Kidney epithelial cell (primary cell): ENCODE measurements at places on chromosomes 7 and 10.

GRCh38 chr7:45593877-45594276 lies 19.7 kb downstream of the ADCY1 start:
- DNase-seq, result no peak

GRCh38 chr10:43012578-43012977 lies 64.3 kb upstream of the RET start:
- DNase-seq, result no peak

DNA sequence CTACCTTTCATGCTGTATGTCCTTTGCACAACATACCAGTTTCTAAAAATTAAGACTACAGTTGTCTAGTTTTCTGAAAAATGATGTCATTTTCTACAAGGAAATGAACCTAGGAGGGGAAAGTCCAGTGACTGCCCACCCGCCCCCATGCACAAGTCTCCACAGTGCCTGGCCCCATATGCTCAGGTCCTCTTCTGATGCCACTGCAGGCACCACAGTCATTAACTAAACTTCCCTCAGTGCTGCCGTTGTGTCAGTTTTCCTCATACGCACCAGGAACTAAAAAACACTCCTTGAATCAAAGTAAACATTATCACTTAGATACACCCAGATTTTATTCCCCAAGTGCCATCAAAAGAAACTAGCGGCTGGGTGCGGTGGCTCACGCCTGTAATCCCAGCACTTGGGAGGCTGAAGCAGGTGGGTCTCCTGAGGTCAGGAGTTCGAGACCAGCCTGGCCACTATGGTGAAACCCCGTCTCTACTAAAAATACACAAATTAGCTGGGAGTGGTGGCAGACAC lies 6.9 kb upstream of the TNS3 start:
- DNase-seq, result no peak

DNA sequence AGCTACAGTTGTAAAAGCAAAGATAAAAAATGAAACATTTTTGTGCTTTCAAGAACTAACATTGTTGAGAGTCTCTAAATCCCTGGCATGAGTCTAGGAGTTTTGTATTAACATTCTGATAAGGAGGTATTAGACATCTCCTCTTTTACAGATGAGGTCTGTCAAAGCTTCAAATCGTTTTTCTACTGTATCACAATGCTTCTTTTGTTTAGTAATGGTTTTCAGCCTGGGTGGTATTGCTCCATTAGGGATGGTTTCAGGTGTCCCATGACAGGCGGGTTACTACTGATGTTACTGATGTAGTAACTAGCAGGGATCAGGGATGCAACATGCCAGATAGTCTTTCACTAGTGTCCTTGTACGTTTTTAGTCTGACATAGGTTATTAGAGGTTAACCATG lies 27.4 kb downstream of the STAM start:
- DNase-seq, result no peak

- DNase-seq, result no peak
These were observed 176.8 kb downstream of the ZMYND11 start for GRCh38 chr10:311901-312665.

- no peak for DNase-seq
These were observed 415.8 kb upstream of the SEMA3A start for GRCh38 chr7:84610390-84610789.

DNA sequence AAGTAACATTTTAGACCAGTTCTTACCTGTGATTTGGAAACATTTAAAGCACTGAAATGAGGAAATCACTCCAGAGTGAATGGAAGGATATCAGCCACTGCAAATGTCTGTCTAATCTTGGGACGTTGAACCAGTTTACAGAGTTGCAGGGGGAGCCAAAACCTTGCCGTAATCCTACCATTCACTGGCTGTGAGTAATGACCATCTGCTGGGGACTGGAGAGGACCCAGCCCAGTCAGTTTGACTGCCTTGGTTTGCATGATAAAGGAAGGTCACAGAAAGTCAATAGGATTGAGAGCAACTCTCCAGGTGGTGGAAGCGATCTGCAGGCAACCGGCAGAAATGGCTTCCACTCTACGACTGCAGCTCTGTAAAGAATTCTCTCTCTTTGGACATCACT lies 167.2 kb downstream of the AKR1D1 start:
- DNase-seq, result no peak

DNA sequence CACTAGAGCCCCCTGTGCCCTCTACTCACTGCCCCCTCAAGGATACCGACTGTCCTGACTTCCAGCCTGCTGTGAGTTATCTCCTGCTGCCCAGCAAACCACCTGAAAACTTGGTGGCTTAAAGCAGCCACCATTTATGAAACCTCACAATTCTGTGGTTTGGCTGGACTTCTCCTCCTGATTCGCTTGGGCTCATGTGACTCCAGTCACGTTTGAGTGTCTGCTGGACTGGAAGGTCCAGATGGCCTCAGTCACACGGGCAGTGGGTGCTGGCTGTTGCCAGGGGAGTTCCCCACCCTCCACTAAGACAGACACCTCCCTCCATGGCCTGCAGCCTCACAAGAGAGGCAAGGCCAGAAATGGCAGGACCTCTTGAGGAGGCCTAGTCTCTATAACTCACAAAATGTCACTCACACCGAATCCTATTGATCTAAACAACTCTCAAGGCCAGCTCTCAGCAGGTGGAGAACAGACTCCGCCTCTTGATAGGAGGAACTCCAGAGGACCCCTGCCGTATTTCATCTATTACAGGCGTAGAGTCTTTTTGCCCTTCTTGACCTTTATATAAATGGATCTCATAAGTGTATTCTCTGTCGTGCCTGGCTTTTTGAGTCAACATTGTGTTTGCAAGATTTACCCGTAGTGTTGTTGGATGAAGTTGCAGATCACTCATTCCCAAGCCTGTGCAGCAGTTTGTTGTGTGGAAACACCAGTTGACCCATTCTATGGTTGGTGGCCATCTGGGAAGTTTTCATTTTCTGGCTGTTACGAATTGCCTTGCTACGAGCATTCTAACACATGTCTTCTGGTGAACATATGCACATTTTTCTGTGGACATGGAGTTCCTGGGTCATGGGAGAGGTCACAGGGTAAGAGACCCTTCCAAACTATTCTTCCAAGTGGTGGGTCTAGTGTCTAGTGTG lies 48.3 kb downstream of the ZMIZ1 start:
- DNase-seq, result no peak

DNA sequence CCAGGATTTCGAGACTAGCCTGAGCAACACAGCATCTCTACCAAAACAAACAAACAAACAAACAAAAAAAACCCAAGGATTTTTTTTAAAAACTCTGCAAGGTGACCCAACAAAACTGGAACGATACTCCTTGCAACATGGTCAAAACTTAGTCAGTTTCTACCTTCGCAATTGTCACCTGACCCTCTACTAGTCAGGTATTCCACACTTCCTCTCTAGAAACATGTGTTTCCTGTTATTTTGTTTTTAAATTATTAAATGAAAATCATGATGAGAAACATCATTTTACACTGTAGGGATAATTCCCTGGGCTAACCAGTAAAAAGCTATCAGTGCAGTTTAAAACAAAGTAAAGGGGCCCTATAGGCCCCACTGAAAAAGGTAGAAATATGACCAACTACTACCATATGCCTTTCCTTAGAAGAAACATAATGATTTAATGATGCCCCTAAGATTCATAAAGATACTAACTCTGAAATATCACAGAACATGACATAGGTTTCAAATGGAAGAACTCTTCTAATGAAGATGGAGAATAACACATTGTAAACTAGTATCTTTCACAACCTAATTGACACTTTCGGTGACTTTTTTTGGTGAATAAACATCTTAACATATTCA lies 8.7 kb downstream of the BRAF start:
- DNase-seq, result no peak

DNA sequence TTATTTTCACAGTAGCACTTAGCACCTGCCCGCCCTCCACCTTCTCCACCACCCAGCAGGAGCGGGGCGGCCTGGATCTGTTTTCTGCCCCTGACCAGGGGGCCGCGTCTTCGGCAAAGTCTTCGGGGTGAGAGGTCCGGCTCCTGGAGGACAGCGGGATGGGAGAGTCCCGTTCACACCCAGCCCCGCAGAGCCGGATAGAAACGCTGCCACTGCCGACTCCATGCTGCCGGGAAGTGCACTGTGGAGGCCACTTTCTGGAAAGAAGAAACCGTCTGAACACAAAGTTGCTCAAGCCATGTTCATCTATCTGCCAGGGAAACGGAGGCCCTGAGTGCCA lies 14.5 kb upstream of the ZNF273 start:
- no peak for DNase-seq

DNA sequence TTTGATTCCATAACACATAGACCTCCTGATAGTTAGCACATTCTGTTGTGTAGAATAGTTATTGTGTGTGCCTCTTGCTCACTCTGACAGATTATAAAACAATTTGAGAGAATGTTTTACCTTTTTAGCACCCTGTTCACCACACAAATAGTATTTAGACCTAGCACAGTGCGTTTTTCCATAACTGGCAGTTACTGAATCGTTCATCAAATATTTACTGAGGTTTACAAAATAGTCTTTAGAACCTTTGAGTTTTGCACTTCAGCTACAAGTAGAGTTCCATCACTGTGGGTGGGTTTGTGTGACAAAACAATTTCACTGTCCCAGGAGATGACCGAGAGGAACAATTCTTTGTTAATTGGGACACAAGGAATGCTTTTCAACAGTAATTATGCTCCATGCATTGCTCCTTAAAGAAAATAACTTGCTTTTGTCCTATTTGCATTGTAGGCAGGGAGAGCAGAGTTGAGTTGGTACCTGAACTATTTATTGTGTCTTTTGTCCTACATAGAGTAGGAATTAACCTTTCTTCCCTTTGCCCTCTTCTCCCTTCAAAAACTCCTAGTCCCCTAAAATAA lies 62.3 kb downstream of the DNAH11 start:
- no peak for DNase-seq

DNA sequence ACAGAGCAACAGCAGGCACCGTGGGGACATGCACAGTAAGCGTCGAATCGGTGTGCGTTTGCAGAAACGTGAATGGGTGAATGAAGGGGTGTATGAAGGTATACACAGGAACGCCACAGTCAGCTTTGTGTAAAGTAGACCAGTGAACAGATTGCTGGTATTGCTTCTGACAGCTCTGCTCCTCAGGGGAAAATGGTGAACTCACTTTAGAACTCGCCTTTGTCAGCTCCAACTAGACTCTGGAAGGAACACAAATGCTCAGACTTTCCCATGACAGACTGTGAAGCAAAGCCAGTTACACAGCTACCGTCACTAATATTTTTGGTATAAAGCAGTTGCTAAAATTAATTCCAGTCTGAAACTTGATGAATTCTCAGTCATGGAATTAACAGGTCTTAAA lies 78.9 kb downstream of the CUX1 start:
- DNase-seq, result no peak

GRCh38 chr7:126685018-126685573 lies 567.6 kb downstream of the GRM8 start:
- no peak for DNase-seq

DNA sequence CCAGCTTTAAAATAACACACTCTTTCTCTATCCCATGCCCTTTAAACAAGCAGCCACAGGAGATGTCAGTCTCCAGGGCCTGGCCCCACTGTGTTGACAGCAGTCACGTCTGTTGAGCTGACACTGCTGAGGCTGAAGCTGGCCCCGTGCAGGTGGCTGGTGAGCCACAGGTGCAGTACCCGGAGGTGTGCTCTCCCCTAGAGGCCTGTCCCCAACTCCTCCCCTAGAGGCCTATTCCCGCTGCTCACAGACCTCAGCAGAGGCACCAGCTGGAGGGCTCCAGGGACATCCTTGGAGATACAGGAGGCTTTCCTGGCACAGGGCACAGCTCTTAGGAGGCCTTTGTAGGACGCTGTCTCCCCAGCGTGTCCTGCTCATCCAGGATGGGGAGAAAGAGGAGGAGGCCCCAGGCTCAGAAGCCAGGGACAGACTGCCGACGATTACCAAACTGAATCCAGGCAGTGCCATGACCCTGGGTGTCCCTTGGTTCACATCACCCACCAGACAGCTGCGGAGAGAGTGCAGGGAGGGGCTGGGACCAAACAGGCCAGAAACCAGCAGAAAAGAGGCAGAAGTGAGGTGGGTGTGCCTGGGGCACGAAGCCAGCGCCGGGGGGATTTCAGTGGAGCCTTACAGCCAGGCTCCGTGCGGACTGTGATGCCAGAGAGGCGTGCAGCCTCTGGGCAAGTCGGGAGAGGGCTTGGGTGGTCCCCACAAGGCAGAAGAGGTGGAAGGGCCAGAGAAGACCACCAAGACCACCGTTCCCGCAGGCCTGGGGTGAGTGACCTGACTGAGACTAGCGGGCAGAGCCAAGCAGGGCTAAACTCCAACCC lies 18.5 kb upstream of the TTYH3 start:
- DNase-seq, result no peak

- DNase-seq, result no peak
These were observed 3.1 kb downstream of the HERPUD2 start for GRCh38 chr7:35691827-35692307.

GRCh38 chr7:131530137-131530536 lies 26.3 kb downstream of the PODXL start:
- DNase-seq, result no peak

- no peak for DNase-seq
These were observed 139.0 kb upstream of the FZD8 start for GRCh38 chr10:35780970-35781642.

GRCh38 chr10:92240289-92241157 lies 50.4 kb downstream of the CPEB3 start:
- DNase-seq, result no peak
